ENCODE measurements at places on chromosomes 4 and X.

- no peaks in the 10 kb centered on the region for H3K27me3 ChIP-seq
- no peak overlapping the region for H3K4me3 ChIP-seq
- DNase-seq, result no peak
- no peak overlapping the region for H3K27ac ChIP-seq
- no peaks in the 10 kb centered on the region for H3K4me1 ChIP-seq
- H3K36me3 ChIP-seq, result no peaks in the 10 kb centered on the region
Observed at GRCh38 chr4:115110191-115111181, 2.9 kb downstream of the NDST4 start.

GRCh38 chrX:42837747-42838146, 59.8 kb upstream of the PPP1R2C start:
- no peaks in the 10 kb centered on the region for H3K27me3 ChIP-seq
- peaks cover 9% of the 10 kb centered on the region for H3K4me1 ChIP-seq
- no peak overlapping the region for H3K4me3 ChIP-seq
- H3K27ac ChIP-seq, result no peak overlapping the region
- DNase-seq, result no peak
- H3K36me3 ChIP-seq, result no peaks in the 10 kb centered on the region

DNA sequence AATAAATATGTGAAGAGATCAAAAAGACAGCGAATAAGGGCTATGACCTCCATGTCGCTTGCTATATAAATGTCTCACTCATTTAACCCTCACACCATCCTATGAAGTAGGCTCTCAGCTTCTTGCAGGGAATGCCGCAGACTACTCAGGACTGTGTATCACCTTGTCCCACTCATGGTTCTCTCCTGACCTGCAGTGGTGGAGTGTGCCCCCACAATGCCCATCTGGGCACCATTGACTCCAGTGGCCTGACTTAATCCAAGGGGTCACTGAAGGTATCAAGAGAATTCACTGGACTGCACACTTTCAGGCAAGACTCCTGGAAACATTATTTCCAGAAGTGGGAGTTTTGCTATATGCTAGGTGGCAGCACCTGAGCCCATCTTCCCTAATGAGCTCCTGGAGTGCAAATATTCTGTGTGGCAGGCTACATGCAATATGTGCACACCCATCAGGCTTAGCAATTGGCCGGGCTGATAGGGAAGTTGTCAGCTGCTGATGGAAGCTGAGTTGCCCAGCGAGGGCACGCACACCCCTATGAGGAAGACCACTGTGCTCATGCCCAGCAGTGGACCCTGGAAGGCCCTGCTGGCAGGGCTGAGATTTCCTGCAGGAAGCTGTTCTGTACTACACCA, 8.2 kb upstream of the EFNB1 start:
- DNase-seq, result no peak
- H3K27me3 ChIP-seq, result peaks cover 6% of the 10 kb centered on the region
- H3K27ac ChIP-seq, result no peak overlapping the region

GRCh38 chrX:53075011-53075410, 7.2 kb upstream of the TSPYL2 start:
- H3K4me1 ChIP-seq, result peaks cover 9% of the 10 kb centered on the region
- DNase-seq, result no peak
- H3K27me3 ChIP-seq, result no peaks in the 10 kb centered on the region

DNA sequence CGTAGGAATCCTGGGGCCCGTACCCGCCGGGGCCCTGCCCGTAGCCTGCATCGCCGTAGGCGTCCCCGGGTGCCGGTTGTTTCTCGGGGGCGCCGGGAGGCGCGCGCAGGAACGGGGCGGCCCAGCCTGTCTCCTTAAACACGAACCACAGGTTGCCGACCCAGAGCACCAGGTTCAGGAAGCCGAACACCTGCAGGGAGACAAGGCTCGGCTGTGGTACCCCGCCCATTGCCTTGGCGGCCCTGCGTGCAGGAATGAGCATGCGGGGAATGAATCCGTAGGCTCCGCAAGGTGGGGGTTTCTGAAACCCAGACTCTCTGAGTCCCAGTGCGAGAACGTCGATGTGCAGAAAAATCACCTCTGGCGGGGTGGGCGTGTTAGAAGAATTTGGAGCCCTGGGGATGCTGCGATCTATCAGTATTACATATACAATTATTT, 5.4 kb upstream of the PRICKLE3 start:
- no peaks in the 10 kb centered on the region for H3K27me3 ChIP-seq
- H3K36me3 ChIP-seq, result no peaks in the 10 kb centered on the region
- peak overlapping the region; percentile 86 for H3K27ac ChIP-seq
- no peak for DNase-seq

- H3K4me1 ChIP-seq, result no peaks in the 10 kb centered on the region
- no peak for DNase-seq
- H3K27ac ChIP-seq, result no peak overlapping the region
- H3K4me3 ChIP-seq, result no peak overlapping the region
- no peaks in the 10 kb centered on the region for H3K27me3 ChIP-seq
Observed at GRCh38 chr4:10198365-10198764, 81.8 kb upstream of the WDR1 start.

DNA sequence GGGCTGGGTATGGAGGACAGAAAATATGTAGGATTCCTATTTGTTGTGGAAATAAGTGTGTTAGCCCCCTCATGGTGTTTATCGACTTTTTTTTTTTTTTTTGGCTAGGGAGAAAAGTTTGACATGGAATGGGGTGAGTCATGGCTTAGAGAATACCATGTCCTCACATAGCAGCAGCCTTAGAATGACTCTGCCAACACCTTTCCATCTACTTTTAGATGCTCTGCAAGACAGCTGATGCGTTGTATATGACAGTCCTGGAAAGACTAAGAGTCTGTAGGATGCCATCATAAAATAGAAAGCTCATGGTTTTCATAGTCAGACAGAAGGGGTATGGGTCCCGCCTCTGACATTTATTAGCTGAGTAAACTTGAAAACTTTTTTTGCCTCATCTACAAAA, 37.7 kb downstream of the MTTP start:
- DNase-seq, result no peak
- H3K36me3 ChIP-seq, result no peaks in the 10 kb centered on the region
- H3K27me3 ChIP-seq, result peaks cover 12% of the 10 kb centered on the region
- no peaks in the 10 kb centered on the region for H3K4me1 ChIP-seq
- H3K4me3 ChIP-seq, result no peak overlapping the region

- H3K27me3 ChIP-seq, result peaks cover 13% of the 10 kb centered on the region
- H3K36me3 ChIP-seq, result no peaks in the 10 kb centered on the region
- H3K4me1 ChIP-seq, result peaks cover 6% of the 10 kb centered on the region
- H3K27ac ChIP-seq, result no peak overlapping the region
- no peak overlapping the region for H3K4me3 ChIP-seq
- DNase-seq, result no peak
Observed at GRCh38 chrX:9874483-9874882, 88.3 kb downstream of the SHROOM2 start.

DNA sequence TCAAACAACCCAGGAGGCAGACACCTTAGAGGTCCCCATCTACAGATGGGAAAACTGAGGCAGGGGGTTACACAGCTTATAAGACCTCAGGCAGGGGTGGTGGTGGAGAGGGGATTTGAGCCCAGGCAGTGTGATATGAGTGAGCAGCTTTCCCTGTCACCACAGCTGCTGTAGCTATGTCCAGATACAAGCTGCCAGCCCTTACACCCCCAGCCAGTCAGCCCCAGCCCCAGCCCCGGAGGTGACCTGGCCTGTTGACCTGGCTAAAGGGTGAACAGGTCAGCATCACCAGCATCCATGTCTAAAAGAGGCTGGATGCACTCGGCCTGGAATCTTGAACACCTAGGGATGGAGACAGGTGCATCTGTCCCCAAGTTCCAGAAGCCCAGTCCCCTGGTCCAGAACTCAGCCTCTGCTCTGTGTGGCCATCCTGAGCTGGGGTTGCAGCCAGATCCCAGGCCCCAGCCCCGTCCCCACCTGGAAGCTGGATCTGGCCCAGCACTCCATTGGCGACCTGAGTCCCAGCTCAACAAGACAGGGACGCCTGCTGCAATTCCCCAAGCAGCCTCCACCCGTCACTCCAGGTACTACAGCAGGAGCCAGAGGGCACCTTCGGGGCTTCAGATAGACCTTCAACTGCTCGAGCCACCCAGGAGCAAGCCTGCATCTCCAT, 89.5 kb downstream of the JAKMIP1 start:
- H3K4me3 ChIP-seq, result no peak overlapping the region
- DNase-seq, result no peak
- no peaks in the 10 kb centered on the region for H3K36me3 ChIP-seq
- no peaks in the 10 kb centered on the region for H3K4me1 ChIP-seq
- peaks cover 17% of the 10 kb centered on the region for H3K27me3 ChIP-seq

DNA sequence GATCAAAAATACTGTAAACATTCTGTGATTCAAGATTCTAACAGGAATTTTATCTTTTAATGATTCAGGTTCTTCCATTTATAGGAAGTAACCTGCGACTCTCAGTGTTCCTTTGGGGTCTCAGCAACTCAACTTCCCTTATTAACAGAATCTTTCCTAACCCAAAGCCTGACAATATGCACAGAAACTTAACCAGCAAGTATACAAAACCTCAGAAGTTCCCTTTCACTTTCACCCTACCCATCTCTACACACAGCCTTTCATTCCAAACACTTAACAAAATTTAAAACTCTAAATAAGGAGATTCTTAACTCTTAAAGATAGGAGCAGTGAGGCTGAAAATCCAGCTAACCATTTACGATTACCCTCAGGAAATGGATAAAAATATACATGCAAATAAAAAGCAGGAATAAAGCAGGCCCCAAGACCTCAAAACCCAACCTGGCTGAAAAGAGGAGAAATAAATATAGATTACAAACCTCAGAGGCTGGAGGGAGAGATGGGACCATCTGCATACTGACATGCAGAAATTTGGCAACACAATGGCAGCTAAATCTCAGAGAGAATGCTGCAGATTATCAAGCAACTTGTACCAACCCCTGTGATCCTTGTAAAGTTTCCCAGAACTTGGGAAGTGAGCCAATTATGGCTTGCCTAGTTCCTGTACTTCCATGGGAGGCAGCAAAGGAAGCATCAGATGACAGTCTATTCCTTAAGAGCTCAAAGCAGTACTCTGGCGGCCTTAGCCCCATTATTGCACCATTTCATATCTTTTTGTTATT, 101.0 kb downstream of the ATP11C start:
- no peak for DNase-seq
- no peak overlapping the region for H3K27ac ChIP-seq
- H3K36me3 ChIP-seq, result no peaks in the 10 kb centered on the region
- peaks cover 26% of the 10 kb centered on the region for H3K4me1 ChIP-seq
- no peaks in the 10 kb centered on the region for H3K27me3 ChIP-seq

- no peak overlapping the region for H3K4me3 ChIP-seq
- H3K4me1 ChIP-seq, result no peaks in the 10 kb centered on the region
- H3K36me3 ChIP-seq, result no peaks in the 10 kb centered on the region
- peaks cover 11% of the 10 kb centered on the region for H3K27me3 ChIP-seq
- no peak overlapping the region for H3K27ac ChIP-seq
Observed at GRCh38 chrX:153400146-153401132, 711 bp downstream of the PNMA6E start.

GRCh38 chr4:3347871-3348270, 55.0 kb downstream of the RGS12 start:
- no peaks in the 10 kb centered on the region for H3K27me3 ChIP-seq
- no peak overlapping the region for H3K4me3 ChIP-seq
- H3K27ac ChIP-seq, result no peak overlapping the region
- peaks cover 4% of the 10 kb centered on the region for H3K4me1 ChIP-seq
- no peak for DNase-seq

DNA sequence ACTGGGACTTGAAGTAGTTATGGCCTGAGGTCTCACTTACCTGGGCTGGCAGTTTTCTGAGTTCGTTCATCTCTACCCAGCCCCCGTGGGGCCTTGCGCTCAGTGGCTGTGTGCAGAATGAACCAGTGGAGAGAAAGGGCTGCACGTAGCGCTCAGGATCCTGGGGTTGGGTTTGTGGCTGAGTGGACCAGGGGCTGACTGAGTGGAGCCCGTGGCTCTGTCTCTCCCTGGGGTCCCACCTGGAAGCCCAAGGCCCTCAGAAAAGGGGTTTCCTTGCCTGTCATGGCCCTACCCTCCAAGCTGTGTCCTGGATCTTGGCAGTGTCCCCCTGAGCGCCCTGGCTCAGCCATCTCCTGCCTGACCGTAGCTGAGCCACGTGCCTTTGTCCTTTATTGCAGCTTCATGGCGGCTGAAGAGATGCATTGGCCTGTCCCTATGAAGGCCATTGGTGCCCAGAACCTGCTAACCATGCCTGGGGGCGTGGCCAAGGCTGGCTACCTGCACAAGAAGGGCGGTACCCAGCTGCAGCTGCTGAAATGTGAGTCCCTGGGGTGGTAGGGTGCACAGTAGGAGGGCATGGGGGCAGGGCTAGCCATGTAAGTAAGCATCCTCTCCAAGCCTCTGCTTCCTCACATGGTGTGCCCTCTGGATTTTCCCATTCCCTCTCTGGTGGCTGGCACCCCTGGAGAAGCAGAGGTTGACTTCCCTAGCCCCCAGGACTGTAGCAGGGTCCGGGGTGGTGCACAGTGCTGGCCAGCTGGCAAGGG, 23.2 kb upstream of the ADD1 start:
- DNase-seq, result no peak
- no peak overlapping the region for H3K4me3 ChIP-seq
- peaks cover 57% of the 10 kb centered on the region for H3K36me3 ChIP-seq
- no peaks in the 10 kb centered on the region for H3K27me3 ChIP-seq
- H3K4me1 ChIP-seq, result peaks cover 66% of the 10 kb centered on the region

GRCh38 chrX:46913667-46914066, 1.4 kb downstream of the JADE3 start:
- peaks cover 46% of the 10 kb centered on the region for H3K4me1 ChIP-seq
- peak overlapping the region; percentile 79 for H3K27ac ChIP-seq
- no peaks in the 10 kb centered on the region for H3K27me3 ChIP-seq
- no peak for DNase-seq
- peak overlapping the region; percentile 83 for H3K4me3 ChIP-seq

- no peaks in the 10 kb centered on the region for H3K4me1 ChIP-seq
- H3K36me3 ChIP-seq, result no peaks in the 10 kb centered on the region
- no peak overlapping the region for H3K4me3 ChIP-seq
- no peak for DNase-seq
- H3K27ac ChIP-seq, result no peak overlapping the region
Observed at GRCh38 chr4:115310641-115311040, 197.2 kb upstream of the NDST4 start.

GRCh38 chrX:141279476-141279875, 37.2 kb upstream of the SPANXC start:
- no peak overlapping the region for H3K4me3 ChIP-seq
- no peaks in the 10 kb centered on the region for H3K36me3 ChIP-seq
- H3K4me1 ChIP-seq, result no peaks in the 10 kb centered on the region
- H3K27ac ChIP-seq, result no peak overlapping the region
- no peak for DNase-seq

GRCh38 chr4:94852616-94853015, 94.9 kb downstream of the BMPR1B start:
- no peak overlapping the region for H3K27ac ChIP-seq
- DNase-seq, result no peak
- H3K4me3 ChIP-seq, result no peak overlapping the region
- H3K27me3 ChIP-seq, result no peaks in the 10 kb centered on the region
- no peaks in the 10 kb centered on the region for H3K36me3 ChIP-seq

- no peak overlapping the region for H3K27ac ChIP-seq
- peaks cover 30% of the 10 kb centered on the region for H3K27me3 ChIP-seq
- H3K4me1 ChIP-seq, result peaks cover 3% of the 10 kb centered on the region
- DNase-seq, result no peak
- H3K4me3 ChIP-seq, result no peak overlapping the region
Observed at GRCh38 chr4:122879001-122879400, 43.4 kb downstream of the NUDT6 start.

GRCh38 chrX:136325377-136325776, 24.6 kb downstream of the ADGRG4 start:
- no peaks in the 10 kb centered on the region for H3K36me3 ChIP-seq
- H3K27ac ChIP-seq, result no peak overlapping the region
- peaks cover 4% of the 10 kb centered on the region for H3K27me3 ChIP-seq
- no peaks in the 10 kb centered on the region for H3K4me1 ChIP-seq
- no peak for DNase-seq
- no peak overlapping the region for H3K4me3 ChIP-seq

GRCh38 chrX:72141372-72142004, 9.8 kb upstream of the RTL5 start:
- DNase-seq, result no peak
- peaks cover 10% of the 10 kb centered on the region for H3K4me1 ChIP-seq
- H3K27ac ChIP-seq, result no peak overlapping the region
- no peak overlapping the region for H3K4me3 ChIP-seq
- H3K36me3 ChIP-seq, result no peaks in the 10 kb centered on the region

Measured in stimulated activated naive B cell treated with anti-CD40 and anti-IgM and Interleukin-4, amounts not matched to agents 10 μg/mL and 1 μg/mL and 100 μg/mL, for 72 hours (primary cell).